ENCODE measurements at places on chromosomes 12 and 14.

DNA sequence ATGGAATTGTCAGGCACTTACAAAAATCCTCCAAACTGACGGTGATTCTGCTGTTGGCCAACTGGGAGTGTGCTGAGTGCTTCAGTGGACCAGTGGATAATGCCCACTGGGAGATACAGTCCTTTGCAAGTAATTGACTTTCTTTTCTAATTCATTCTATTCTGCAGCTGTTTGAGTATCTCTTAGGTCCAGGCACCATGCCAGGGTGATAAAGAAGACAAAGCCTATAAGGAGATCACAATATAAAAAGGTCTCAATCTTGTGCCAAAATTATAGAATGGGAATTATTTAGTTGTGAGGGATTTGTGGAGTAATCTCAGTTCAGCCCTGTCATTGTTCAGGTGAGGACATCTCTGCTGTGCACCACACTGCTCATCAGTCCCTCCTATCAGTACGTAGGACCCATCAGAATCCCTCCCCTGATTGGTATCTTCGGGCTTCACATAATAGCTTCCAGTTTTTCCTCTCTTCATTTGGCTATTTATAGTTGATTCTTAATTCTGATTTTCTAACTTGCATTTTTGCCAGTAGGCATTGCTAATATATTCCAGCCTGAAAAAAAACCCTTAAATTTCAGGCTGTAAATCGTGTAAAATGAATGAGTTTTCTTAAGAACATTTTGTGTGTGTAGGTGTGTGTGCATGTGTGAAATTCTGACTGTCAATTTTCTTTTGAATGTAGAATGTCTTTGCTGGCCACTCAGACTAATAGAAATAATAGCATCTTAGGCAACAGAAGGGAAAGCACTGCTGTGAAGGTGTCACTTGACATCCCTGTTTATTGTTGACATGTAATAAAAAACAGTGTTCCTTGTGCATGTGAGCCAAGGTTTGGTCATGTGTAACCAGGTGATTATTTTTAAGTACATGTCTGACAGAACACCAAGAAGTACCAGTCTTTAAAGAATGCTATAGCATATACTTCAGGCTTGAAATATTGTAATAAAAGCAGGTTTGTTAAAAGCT lies 457.6 kb upstream of the RGS6 start:
- DNase-seq = no peak

DNA sequence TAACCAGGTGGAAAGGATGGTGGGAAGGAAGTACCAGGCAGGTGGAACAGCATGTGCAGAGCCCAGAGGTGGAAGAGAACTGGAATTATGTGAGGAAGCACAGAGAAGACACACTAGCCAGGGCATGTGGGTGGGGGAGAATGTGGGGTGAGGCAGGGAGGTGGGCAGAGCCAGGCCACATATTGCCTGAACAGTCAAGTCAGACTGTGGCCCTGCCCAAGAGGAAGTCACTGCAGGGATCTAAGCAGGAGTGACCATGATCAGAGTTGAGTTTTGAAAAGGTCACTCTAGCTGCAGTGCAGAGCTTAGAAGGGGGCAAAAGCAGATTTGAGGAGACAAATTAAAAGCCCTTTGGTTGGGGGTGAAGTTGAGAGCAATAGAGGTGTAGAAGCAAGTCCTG lies 114.0 kb upstream of the SLC38A2 start:
- DNase-seq = no peak

GRCh38 chr12:5018677-5019076 lies 25.0 kb upstream of the KCNA5 start:
- DNase-seq = no peak

DNA sequence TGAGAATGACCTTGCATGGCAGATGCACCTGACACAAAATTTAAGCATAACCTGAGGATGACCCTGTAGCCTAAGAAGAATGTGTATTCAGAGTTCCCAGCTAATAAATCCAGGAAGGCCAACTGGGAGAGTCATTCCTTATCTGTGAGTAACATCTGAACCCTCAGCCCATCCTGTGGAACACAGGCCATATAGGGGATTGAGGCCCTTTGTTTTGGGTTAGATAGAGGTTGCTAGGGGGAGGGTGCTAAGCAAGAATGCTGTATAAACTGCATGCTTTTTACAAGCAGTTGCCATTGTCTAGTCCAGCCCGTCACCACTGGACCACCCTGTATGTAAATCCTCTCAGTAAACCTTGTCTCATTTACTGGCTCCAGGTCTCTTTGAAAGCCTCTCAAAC lies 77.0 kb downstream of the BICD1 start:
- DNase-seq = no peak

DNA sequence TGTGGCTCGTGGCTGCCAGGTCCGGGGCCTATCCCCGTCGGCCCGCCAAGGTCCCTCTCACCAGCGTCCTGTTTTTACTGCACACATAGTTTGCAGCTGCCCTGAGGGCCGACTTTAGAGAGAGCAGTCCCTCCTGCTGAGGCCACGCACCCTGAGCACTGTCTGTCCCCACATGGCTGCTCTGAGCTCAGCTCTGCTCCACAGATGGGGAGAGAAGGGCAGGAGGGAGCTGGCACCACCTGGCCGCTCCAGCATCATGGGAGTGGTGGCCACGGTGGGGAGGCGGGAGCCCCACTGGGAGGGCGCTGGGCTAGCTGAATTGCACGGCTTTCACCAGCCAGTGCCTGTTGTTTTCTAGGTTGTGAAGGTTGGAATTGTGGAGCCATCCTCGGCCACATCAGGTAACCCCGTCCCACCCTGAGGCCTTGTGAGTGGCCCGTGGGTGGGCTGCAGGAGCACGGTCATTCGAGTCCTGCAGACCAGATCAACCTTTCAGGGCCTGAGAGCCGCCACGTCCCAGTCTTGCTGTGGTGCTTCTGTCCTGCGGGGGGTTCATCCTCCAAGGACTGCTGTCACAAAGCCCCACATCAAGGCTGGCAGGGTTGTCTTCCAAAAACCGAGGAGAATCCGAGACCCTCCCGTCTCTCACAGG lies 7.4 kb upstream of the TEX22 start:
- DNase-seq = no peak

Measured in stimulated activated CD4-positive, alpha-beta T cell treated with anti-CD3 and anti-CD28 coated beads, Interleukin-15, amount 100 ng/mL, for 24 hours (primary cell).